ENCODE measurements at places on chromosomes 7 and 10.

DNA sequence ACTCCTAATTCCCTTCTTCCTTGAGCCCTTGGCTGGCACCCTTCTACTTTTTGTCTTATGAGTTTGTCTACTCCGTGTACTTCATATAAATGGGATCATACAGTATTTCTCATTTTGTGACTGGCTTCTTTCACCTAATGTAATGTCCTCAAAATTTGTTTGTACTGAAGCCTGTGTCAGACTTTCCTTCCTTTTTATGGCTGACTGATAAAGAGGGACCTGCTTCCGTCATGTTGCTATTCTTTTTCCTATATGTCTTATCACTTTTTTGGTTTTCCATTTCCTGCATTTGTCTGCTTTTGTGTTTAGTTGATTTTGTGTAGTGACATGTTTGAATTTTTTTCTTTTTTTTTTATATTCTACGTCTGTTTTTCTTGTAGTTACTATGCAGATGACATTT lies 470.9 kb downstream of the SDK1 start:
- no peak for DNase-seq

- no peak for DNase-seq
Measured at GRCh38 chr7:5284304-5285281, 1.9 kb downstream of the SLC29A4 start.

DNA sequence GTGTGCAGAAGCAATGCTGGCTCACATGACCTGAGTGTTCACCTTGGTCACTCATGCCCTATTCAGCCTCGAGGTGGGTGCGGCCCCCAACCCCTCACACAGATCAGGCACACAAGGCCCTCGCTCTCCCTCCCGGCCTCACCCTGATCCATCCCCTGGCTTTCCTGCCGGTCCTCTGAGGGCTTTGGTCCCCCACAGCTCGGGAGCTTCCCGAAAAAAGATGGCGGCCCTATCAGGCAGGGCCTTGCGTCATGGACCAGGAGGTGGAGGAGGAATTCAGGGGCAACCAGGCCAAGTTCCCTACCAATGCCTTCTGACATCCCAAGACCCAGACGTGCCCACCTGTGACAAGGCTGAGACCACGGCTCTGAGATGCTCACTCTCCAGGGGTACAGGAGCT lies 43.7 kb upstream of the DNAAF5 start:
- no peak for DNase-seq

- DNase-seq = no peak
Measured at GRCh38 chr7:110531186-110531585, 559.7 kb upstream of the LRRN3 start.

GRCh38 chr10:119644205-119644814 lies 6.9 kb upstream of the BAG3 start:
- DNase-seq = peak; percentile 16

DNA sequence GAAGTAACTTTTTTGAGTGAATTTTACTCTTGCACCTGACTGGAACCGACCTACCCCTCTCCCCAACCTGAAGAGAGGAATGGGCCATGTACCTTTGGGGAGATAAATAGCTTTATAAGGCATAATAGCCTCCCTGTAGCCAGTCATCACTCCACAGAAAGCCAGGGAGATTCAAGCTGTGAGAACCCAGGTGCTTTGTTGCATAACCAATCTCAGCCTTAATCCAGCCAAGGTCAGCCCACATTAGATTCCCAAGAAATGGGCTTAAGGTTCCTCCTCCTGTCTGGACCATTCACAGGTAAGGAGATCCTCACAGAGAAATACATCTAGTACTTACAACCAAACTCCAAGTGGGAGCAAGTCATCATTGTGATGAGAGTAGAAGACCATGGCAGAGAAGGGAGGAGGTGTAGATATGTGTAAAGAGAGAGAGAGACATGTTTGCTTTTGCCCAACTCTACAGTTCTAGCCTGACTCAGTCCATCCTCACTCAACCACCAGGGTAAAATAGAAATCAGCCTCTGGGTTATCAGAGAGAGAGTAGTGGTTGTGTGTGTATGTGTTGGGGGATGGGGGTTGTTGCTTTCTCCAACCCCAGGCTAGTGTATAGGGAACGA lies 23.6 kb downstream of the SKIDA1 start:
- no peak for DNase-seq

DNA sequence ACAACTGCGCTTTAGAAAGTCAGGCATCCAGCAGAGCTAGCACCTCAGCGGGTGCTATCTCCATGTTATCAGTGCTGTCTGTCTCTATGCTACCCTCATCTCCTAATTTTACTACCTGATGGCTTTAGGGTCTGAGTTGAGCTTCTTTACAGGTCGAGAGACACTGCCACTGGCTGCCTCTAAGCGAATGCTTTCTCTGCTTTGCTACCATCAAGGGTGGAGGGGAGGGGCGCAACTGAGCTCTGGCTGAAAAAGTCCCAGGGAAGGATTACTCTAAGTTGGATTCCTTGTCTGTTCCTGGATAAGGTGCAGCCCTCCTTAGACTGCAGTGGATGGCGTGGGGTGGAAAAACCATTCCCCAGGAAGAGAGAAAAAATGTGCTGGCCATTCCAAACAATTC lies 105.7 kb downstream of the CDK14 start:
- no peak for DNase-seq

DNA sequence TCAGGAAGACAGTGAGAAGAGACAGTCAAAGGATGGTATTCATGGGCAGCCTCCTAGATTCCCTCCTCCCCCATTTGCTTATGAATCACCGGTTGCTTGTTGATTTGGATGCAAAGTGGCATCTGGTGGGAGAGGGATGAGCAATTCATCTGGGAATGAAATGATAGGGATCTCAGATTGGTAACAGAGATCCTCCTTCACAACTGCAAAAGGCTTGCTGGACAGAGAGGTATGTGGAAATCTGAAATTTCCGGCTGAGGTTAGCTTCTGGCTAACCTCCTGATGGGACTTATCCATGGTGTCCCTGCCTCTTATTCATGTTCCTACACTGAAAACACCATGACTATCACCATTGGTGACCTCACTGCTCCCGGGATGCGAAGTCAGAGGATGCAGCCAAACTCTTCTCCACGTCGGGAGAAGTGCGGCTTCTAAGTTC lies 48.4 kb upstream of the PODXL start:
- DNase-seq = no peak

- no peak for DNase-seq
Measured at GRCh38 chr10:84543948-84544347, 215.6 kb downstream of the CCSER2 start.

GRCh38 chr7:69659983-69660382 lies 61.7 kb downstream of the AUTS2 start:
- DNase-seq = no peak

GRCh38 chr10:62075414-62075813 lies 173.9 kb downstream of the ARID5B start:
- DNase-seq = no peak

GRCh38 chr7:44395067-44395466 lies 69.7 kb upstream of the CAMK2B start:
- DNase-seq = no peak

GRCh38 chr7:50284296-50284695 lies 20.2 kb upstream of the IKZF1 start:
- DNase-seq = no peak

DNA sequence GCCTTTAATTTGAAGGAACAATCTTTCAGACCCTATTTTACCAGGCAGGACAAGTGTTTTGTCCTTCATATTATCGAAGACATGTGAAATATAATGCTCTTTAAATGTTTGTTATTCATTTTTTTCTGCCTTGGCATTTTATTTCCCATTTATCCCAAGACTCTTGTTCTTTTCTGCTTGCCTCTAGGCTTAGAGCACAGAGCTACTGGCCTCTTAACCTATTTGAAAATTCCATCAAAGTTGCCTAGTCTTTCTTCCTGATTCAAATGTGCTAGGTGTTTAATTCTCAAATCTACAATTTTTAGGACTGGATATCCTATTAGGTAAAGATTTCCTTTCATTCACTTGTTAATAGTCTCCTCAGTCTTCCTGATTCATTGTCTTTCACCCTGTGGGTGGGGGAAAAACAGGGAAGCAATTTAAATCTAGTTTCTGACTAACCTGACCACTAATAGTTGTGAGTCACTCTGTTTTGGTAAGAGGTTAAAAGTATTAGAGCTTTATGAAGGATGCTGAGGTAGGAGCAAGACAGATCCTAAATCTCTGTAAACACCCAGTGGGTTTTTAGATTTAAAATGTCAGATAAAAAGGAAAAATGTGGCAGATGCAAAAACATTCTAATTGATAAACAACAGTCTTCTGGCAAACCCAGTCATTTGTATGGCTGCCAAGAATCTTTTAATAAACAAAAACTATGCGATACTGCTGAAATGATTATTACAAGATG lies 1.5 kb downstream of the LIPK start:
- no peak for DNase-seq

GRCh38 chr7:36707465-36707864 lies 16.8 kb downstream of the AOAH start:
- no peak for DNase-seq

DNA sequence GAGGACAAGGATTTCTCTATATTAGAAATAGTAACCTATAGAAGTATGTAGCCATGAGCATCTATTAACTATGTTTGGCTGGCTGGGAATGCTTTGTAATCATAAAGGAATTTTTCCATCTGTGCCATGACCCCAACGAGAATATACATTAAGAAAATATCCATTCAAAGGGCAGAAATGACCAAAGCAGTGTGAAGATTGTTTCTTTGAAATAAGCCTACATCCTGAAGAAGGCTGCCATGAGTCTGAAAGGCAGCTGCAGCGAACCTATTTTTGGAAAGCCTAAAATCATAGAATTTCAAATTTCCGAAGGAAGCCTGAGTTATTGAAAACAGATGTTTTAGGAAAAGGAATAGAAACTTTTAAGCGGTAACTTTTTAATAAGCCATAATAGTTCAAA lies 244.2 kb upstream of the FOXK1 start:
- DNase-seq = no peak

GRCh38 chr10:49512121-49512809 lies 26.7 kb downstream of the ERCC6 start:
- peak; percentile 19 for DNase-seq

DNA sequence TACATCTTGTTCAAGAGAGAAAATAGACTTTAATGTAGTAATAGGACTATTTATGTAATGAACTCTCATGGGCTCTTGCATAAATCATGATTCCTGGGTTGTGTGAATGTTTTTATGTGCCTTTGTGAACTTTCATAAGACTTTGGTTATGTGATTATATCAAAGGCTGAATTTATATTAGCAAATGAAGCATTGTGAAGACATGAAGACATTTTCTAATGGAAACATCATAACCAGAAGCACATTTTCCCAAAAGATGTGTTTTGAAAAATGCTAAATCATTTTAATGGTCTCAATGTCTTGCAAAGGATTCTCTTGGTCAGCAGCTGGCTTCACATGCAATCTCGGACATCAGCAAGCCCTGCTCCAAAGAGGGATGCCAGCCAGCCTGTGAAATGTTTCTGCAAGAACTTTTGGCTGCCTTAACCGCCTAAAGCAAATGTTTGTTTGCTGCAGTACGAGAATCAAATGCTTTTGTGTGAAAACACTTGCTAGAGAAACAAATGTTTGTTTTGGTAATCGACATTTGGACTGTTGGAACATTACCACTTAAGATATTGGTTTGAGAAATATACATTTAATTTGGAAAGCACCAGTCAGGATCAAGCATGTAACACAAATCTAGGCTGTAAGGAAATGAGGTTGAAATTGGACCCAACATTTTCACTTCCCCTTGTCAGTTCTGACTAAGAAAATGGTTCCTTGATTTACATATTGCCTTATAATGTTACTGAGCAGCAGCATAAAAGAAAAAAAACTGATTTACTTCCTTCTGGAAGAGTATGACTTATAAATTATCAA lies 102.1 kb downstream of the RTKN2 start:
- DNase-seq = no peak

DNA sequence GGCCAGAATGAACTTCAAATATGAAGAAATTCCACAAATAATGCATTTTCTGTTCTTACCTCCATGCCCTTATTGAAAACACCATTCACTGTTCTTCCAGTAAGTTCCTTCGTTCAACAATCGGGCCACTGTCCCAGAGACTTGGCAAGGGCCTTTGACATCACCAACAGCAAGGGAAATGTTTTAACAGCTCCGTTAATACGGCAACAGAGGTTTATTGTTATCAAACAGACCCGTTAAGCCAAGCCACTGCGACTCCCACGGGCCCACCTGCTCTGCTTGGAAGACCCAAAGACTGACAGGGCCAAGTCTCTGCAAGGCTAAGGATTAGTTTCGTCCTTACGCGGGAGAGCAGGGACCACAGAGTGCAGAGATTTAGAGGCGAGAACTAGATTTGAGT lies 43.4 kb upstream of the LYZL1 start:
- DNase-seq = no peak

DNA sequence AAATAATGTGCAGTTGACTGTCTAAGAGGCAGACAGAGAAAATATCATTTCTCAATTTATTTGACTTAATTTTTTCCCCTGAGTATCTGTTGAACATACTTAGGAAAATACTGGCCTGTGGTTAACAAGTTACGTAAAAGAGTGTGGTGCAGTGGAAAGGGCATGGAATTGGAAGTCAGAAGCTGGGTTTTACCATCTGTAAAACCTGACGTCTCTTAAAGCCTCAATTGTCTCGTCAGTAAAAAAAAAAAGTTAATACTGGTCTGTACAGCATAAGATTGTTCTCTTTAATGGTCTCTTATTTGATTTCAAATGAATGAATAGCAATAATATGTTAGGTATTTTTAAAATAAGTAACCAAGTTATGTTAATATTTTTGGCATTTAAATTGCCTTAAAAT lies 67.8 kb downstream of the PHTF2 start:
- no peak for DNase-seq

DNA sequence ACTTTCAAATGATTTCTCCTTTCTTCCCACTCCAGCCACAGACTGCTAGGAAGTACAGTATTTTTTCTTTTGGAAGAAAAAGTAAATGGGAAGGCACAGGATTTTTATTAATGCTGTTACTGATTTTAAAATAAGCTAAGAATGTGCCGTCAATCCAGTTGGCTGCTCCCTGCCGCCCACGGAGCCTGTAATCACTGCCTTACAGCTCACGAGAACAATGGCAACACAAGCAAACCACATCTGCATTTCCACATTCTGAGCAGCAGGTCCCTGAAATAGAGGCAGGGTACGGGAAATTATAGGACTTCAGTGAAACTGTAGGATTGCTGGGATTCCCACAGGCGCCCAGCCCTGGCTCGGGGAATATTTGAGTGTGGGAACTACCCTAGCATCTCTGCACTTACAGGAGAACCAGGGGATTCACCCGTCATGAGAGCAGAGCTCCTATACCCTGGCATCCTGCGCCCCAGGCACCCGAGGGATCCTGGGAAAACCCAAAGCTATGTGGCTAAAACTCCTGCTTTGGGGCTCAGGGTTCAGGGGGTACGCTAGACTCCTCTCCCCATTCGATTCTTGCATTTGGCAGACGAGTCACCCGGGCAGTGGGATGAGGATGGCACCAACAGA lies 72.9 kb upstream of the TNS3 start:
- DNase-seq = no peak

GRCh38 chr10:124238367-124238766 lies 145.0 kb upstream of the CHST15 start:
- DNase-seq = no peak

GRCh38 chr10:130807721-130808120 lies 503.8 kb downstream of the TCERG1L start:
- no peak for DNase-seq
